ENCODE measurements at places on chromosomes 3 and 15. TPM values are rescaled to one million over a fixed set of nuclear protein-coding genes. Genes with fewer than 3 reads are reported as not detected.

Gene GATM
- 2.0 TPM for total RNA-seq

Gene B2M
- 9,253 TPM for total RNA-seq

Gene TUSC7
- not detected for total RNA-seq

Gene GOLGA6L10
- 0.54 TPM for total RNA-seq

DNA sequence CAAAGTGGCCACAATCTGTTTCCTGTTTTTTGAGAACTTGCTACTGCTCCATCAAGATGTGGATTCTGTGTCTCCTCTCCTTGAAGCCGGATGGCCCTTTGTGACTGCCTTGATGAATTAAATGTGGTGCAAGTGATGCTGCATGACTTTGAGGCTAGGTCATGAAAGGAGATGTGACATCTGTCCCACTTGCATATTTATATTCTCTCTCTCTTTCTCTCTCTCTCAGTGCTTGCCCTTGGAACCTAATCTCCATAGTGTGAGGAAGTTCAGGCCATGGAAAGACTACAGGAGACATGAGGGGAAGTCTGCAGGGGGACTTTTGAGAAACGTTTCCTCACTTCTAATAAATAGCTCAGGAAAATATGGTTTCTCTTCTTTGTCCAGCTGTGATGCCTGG is 50.0 kb upstream of the ADPGK start:
- no peak overlapping the region for H3K4me3 ChIP-seq
- no peak for DNase-seq
- no peaks in the 10 kb centered on the region for H3K4me1 ChIP-seq
- peaks cover 40% of the 10 kb centered on the region for H3K27me3 ChIP-seq
- H3K36me3 ChIP-seq, result no peaks in the 10 kb centered on the region
- H3K27ac ChIP-seq, result no peak overlapping the region

DNA sequence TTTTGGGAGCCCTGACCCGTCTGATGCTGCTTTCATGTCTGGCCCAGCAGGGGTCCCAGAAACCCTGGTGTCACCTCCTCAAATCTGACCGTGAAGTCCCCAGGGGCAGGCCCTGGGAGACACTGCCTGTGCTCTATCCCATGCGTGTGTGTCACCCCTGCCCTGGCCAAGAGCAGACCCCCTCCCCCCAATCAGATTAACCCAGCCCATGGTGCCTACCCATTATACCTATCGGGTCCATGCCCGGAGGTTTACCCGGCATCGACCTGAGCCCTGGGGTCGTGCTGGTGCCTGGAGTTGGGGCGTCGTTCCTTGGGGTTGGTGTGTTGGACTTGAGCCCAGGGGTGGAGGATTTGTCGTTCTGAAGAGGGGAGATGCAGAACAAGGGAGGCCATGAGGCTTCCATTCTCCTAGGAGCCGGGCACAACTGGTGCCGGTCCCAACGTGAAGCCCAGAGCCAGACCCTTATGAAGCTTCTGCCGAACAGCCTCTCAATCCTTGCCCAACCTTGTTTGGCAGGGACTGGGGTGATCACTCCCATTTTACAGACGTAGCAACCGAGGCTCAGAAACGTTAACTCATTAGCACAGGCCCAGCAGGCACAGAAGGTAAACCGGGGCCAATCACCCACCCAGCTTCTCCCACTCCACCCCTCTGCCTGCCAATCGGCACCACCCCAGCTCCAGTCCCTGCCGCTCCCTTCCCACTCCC is 39.6 kb downstream of the TLE3 start:
- H3K36me3 ChIP-seq, result peaks cover 47% of the 10 kb centered on the region
- no peaks in the 10 kb centered on the region for H3K27me3 ChIP-seq
- H3K27ac ChIP-seq, result no peak overlapping the region
- no peak overlapping the region for H3K4me3 ChIP-seq

Gene CCR1
- 6.6 TPM for total RNA-seq

GRCh38 chr15:69275074-69275670 is 23.5 kb upstream of the PAQR5 start:
- no peak overlapping the region for H3K4me3 ChIP-seq
- no peak overlapping the region for H3K27ac ChIP-seq

GRCh38 chr15:101288905-101289513 is 6.0 kb downstream of the SNRPA1 start:
- peak; percentile 58 for DNase-seq
- H3K27me3 ChIP-seq, result no peaks in the 10 kb centered on the region
- peak overlapping the region; percentile 58 for H3K27ac ChIP-seq
- H3K36me3 ChIP-seq, result peaks cover 69% of the 10 kb centered on the region
- no peak overlapping the region for H3K4me3 ChIP-seq

Measured in activated CD4-positive, alpha-beta T cell treated with anti-CD3 and anti-CD28 coated beads, Interleukin-2, amount 10 ng/mL, durations not matched to agents 7 days and 5 days (primary cell).